ENCODE measurements at places on chromosomes 5 and 9.

GRCh38 chr9:6538666-6539071, 106.9 kb downstream of the GLDC start:
- no peak for DNase-seq

GRCh38 chr5:158943057-158943456, 156.7 kb downstream of the EBF1 start:
- no peak for DNase-seq

GRCh38 chr5:1891391-1891790, 8.7 kb upstream of the IRX4 start:
- DNase-seq = no peak

- no peak for DNase-seq
These were observed 82.7 kb downstream of the BNC2 start for GRCh38 chr9:16787724-16788123.

DNA sequence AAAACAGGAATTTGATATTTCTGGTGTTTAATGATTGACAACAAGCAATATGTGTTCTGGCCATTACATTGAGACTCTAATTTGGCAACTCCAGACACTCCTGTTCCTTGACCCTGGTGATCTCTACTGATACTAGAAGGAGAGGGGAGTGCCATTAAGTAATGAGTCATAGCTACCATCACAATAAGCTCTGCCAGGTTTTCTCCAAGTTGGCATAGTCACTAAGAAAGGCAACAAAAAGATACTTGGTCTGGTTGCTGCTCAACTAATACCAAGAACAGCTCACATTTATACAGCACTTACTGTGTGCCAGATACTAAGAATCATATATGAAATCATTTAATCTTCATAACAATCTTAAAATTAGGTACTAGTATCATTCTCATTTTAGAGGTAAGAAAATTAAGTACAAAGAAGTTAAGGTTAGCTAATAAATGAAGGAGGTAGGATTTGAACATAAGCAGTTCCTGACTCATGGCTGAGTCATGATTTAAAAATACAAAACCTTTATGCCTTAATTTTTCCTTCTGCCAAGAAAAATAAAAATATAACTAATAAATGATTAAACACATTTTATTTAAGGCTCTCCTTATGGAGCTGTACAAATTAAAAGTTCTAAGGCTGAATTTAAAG, 19.9 kb upstream of the PRXL2C start:
- DNase-seq = no peak

- no peak for DNase-seq
These were observed 35.5 kb downstream of the OR2Y1 start for GRCh38 chr5:180704362-180704761.

DNA sequence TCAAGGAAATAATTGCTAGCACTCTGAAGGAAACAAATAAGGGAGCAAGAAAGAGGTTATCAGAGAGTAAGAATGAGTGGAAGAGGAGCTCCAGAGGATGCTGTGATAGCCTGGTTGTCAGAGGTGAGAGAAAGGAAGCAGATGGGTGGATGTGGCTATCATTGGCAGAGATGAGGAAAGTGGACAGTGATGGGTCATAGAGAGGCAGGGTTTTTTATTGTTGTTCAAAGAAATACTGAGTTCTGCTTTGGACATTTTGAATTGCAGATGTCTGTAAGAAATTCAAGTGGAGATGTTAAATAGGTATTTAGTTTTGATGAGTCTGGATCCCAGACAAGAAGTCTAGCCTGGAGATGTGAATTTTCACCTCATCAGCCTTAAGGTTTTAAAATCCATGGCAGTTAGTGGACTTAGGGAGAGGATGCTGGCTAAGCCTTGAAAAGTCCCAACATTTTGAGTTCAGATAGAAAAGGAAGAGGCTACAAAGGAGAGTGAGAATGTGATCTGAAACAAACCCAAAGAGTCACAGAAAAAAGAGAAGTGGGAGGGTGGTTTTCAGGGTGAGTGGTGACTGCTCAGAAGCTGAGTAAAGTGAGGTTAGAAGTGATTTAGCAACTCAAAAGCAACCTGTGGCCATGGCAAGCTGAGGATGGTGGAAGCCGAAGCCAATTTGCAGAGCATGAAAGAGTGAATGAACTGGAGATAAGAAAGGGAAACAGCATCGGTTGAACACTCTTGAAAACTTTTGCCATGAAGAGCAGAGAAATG, 50.4 kb downstream of the PPIC start:
- DNase-seq = no peak

DNA sequence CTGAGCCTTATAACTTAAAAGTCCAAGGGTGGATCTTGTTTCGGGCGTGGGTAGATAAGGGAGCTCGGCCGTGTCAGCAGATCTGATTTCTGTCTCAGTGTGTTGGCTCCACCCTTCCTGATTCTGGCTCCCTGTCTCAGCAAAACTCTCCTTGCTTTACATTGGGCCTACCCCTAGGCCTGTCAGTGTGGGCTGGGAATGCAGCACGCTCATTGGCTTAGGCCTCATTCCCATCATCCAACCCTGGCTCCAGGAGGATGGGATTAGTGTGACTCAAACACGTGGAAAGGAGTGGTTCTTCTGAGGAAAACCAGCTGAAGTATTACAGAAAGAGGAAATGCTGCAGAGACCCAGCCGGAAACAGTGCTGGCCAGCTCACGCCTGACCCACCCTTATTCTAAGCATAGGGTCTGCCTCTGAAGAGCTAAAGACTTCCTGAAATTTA, 59.9 kb downstream of the ZFAND5 start:
- DNase-seq = no peak

DNA sequence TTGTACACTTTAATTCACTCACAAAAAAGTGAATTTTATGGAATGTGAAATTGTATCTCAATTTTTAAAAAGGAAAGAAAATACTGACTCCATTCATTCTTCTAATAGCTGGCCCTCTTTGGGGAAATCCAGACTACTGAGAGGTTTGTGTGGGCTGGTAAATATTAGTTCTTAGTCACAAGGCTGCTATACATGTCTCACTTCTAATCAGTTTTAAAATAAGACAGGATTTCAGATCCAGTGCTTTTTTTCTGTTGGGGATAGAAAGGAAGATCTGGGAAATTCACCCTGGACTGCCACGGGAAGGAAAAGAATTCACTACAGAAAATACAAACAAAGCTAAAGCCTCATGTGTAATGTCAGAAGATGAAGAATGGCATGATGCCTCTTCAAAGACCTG, 32.7 kb upstream of the ADAMTSL1 start:
- no peak for DNase-seq

DNA sequence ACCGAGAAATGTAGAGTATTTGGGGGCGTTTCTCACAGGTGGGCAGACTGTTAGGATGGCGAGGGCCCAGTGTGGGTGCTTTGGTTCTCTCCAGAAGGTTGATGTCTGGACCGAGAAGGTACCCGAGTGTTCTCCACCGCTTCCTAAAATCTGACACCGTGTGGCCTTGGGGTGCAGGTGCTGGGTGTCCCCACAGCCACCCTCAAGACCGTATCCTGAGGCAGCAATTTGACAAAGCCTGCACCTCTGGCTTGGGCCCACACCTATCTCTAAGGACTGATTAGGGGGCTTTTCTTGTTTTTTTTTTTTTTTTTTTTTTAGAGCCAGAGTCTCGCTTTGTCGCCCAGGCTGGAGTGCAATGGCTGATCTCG, 1.3 kb downstream of the PPP1R26 start:
- no peak for DNase-seq

DNA sequence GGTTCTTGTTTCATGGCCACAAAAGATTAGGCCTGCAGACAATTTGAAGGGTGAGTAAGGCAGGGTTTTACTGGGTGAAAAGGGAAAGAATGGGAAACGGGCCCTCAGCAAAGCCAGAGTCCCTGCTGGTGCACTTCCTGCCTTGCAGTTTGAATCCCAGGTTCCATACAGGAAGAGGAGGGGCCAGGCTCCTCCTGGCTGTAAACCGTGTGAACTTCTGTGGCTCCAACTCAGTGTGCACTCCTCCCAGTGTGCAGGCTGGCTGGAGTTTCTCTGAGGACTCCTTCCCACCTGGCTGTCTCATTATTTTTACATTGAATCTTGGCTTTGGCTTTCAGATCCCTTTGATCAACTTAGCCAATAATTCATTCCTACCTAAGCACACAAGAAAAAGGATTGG, 367.1 kb upstream of the KLF4 start:
- no peak for DNase-seq

GRCh38 chr5:58963361-58963760, 380.5 kb downstream of the RAB3C start:
- DNase-seq = no peak

DNA sequence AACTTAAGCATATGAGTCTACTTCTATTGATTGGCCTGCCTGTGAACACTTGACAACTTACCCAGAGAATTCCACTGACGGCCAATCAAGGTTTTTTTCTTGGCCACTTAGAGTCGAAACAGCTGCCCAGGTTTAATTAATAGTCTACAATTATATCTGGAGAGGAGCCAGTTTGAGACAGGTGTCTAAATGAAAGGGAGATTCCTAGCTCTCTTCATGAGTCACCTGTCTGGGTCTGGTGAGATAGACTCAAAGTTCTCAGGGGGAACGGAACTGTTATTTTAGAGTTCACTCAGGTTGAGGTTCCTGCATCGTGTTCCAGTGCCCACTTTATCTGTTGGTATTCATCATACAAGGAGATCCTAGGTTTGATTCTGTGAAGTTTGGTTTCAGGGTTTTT, 111.0 kb downstream of the CD180 start:
- no peak for DNase-seq

GRCh38 chr5:172283862-172284610, 472 bp upstream of the UBTD2 start:
- no peak for DNase-seq

GRCh38 chr5:106940986-106941385, 729.8 kb downstream of the EFNA5 start:
- no peak for DNase-seq

DNA sequence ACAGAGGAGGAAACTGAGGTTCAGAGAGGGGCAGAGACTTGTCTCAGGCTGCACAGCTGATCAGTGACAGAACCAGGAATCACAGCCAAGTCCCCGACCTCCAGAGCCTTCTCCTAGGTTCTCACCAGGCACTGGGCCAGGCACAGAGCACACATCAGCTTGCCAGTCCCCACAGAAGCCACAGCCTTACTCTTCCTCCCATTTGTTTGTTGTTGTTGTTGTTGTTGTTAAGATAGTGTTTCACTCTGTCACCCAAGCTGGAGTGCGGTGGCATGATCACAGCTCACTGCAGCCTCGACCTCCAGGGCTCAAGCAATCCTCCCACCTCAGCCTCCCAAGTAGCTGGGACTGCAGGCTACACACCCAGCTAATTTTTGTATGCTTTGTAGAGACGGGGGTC, 41.4 kb downstream of the NAIF1 start:
- DNase-seq = no peak

DNA sequence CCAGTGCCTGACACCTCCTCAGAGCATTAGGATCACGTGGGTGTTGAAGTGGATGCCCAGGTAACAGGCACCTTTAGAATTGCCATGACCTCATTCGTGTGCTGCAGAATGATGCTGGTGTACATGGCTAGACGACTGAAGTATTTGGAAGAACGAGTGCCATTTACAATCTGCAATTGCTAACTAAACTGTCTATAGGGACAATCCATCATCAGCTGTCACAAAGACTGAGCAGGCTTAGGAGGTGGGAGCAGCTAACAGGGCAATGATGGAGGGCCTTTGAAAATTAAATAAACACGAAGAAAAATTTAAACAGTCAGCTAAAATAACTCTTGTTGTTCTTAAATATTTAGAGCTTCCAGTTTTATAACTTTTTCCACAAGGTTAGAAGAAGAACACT, 375.8 kb downstream of the GADD45G start:
- no peak for DNase-seq

- no peak for DNase-seq
These were observed 22.6 kb upstream of the TMEM171 start for GRCh38 chr5:73097740-73098139.

- DNase-seq = peak; percentile 81
These were observed 18.7 kb upstream of the PIK3R1 start for GRCh38 chr5:68196876-68197275.

GRCh38 chr9:91119679-91120078, 242.0 kb downstream of the AUH start:
- DNase-seq = no peak

DNA sequence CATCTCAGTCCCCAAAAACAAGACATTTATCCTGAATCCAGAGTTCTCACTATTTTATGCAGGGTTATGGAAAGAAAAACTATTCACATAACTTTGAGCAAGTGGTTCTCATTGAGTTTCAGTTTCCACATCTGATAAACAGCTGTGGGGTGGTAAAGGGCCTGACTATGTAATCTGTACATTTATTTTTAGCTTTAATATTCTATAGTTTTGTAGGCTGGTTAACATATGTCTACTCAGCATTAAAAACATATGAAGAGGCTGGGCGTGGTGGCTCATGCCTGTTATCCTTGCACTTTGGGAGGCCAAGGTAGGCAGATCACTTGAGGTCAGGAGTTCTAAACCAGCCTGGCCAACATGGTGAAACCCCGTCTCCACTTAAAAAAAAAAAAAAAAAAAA, 301.5 kb upstream of the CCNG1 start:
- DNase-seq = no peak

- DNase-seq = no peak
These were observed 13.5 kb downstream of the DUSP1 start for GRCh38 chr5:172757394-172758010.

DNA sequence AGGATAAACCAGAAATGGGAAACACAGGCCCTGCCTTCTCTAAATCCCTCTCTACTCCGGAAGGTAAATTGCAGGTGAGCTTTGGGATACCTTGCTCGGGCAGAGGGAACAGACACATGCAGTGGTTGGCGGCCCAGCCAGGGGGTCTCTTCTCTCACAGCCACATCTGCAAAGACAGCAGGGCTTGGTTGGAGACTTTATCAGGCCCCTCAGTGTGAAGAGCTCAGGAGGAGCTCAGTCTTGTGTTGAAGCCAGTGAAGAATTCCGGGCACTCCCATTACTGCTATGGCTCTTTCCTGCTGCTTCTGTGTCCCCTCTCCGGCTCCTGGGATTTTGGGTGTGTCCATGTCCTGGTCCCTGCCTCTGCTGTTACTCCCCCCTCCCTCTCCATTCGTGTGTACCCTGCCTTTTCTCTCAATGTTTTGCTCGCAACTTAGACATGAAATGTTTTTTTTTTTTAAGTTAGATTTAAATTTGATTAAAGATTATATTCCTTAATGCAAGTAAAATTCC, 99.8 kb downstream of the TRIO start:
- DNase-seq = no peak

DNA sequence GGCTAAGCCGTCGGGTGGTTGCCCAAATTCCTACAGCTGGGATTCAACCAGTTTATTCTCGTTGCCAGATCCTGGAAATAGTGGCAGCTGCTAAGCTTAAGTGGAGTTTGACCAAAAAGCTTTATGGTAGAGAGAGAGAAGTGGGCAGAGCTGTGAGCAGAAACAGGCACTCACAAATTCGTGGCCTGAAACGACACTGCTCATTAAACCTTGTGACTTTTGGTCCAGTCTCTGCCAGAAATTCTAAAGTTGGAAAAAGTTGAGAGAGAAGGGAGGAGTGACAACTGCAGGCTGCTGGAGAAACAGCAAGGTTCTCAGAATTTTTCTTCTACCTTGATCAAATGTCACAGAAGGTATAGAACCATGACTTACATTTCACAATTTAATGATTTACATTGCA, 131.5 kb downstream of the MTX3 start:
- DNase-seq = no peak

All from SIG-M5 (cell line).